ENCODE measurements at places on chromosomes 7 and 10.

- no peak for DNase-seq
These were observed 334.3 kb downstream of the ARL4A start for GRCh38 chr7:13021566-13022300.

- DNase-seq, result peak; percentile 57
These were observed 84.8 kb upstream of the COL13A1 start for GRCh38 chr10:69716711-69717560.

- DNase-seq, result no peak
These were observed 139.8 kb upstream of the LYZL2 start for GRCh38 chr10:30769361-30769760.

DNA sequence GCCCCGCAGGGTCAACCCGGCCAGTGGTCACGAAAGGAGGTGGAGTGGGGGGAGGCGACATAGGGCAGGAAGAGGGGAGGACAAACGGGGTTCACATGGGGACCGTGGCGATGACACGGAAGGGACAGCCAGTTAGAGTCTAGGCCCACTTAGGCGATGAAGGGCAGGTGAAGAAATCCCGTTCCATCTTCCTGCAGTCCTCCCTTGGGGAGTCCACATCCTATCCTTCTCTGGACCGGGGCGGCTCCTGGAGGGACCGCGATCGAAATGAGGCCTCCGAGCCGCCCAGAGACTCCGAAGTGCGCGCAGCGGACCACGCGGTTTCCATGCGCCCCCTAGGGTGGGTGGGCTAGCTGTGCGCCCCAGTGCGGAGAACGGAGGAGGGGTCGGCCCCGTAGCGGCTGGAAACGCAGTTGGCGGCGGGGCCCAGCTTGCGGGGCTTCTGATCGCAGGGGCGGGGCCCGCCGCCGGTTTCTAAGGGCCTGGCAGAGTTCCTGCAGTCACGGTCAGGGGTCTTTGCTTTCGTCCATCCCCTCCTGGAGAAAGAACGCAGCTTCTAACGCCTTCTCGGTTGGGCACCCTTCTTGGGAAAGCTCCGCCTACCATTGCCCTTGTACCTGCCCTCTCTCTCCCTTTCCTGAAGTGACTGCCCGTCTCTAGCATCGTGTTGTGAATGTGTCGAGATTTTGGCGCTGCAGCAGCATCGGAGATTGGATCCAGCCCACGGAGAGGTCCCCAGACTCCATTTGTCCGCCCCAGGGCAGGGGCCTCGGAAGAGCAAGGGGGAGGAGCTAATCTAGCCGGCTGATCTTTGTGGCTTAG lies 17.9 kb upstream of the TMEM225B start:
- peak; percentile 43 for DNase-seq

- no peak for DNase-seq
These were observed 20.2 kb upstream of the PDGFA start for GRCh38 chr7:539731-540411.

DNA sequence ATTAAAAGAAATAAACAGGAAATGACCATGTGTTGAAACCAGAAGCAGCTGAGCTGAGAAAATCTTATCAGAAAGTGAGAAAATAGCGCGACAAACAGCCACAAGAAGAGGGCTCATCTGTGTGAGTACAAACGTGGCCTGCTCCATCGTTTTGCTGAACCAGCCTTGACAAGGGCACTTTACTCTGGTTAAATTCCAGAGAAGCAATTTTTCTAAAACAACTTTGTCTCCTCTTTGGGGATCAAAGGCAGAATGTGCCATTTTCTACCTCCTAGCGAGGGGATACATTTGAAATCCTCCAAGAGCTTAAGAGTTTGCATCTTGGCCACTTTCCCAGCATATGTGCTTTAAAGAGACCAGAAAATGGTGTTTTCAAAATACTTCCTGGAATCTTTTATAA lies 51.3 kb upstream of the VIPR2 start:
- peak; percentile 36 for DNase-seq

DNA sequence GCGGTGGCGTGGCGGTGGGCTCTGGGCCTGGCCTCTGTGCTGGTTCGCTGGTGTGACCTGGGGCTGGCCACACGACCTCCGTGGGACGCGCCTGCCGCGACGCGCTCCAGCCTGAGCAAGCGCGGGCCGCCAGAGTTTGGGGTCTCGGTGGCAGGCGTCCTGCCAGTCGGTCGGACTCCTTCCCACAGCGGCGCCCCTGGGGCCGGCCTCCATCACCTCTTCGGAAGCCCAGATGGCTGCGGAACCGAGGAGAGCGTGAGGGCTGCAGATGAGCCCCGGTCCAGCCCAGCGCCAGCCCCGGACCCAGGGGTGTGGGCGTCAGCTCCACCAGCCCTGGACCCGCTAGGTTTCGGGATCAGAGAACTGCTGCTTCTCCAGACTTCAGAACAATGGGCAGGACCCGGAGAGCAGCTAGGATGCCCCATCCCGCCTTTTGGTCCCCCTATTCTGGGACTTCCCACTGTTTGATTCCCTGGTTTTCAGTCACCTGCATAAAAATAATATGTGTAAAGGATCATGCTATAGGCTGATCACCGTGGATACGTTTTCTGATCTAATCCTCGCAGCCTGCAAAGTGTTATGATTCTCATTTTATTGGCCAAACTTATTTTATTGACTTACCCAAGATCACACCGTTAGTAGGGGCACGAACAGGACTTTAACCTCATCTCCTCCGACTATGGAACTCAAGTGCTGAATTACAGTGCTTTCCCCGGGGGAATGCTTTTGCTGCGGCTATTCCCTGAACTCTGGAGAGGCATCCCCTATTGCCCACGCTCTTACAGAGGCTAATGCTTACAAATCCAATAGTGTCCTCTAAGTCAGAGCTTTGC lies 2.8 kb downstream of the CYP26C1 start:
- DNase-seq, result no peak

DNA sequence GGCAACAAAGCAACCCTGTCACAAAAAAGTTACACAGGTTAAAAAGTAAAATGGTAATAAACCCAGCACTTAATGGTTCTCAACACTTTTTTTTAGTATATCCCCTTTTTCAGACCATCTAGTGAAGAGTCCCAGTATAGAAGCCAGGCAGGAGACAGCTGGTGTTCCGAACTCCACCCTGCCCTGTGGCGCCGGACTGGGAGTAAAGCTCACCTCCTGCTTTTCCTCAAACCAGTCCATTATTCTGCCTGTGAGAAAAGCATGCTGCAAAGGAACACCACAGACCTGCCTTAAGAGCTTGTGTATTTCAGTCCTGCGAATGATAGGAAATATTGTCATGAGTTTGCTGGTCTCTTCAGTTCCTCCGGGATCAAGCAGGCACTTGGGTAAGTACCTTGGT lies 81.0 kb downstream of the EZH2 start:
- no peak for DNase-seq

DNA sequence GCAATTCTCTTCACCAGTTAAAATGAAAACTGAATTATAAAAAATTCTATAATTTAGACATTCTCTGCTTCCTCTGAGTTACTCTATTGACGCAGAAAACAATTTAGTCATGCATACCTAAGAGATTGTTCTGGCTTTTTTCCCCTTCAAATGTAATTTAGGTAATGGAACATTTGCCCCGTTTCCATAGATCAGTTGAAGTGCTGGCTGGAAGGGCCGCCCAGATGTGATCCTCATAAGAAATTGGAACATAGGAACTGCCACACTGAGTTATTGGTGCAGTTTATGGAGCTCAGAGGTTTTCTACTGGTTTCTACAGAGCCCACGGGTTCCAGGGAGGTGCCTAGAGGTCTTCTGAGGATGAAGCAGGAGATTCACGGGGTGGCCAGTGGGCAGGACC lies 581.7 kb downstream of the SDK1 start:
- DNase-seq, result no peak

DNA sequence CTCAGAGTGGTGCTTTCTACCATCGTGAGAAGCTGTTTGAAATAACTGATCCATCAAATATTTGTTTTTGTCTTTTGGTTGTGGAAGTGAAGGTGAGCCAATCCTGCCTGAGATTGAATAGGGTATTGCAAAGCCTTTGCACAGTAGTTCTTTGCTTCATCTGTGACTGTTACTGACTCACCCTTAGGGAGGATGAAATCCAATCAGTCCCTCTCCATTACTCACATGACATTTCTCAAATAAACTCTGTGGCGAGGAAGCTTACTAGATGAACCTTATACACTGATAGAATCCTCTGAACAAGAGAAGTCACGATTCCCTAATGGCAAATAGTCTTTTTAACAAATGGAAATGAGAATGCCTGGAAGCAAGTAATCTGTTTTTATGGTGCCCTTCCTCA lies 31.9 kb downstream of the HEPACAM2 start:
- peak; percentile 5 for DNase-seq

DNA sequence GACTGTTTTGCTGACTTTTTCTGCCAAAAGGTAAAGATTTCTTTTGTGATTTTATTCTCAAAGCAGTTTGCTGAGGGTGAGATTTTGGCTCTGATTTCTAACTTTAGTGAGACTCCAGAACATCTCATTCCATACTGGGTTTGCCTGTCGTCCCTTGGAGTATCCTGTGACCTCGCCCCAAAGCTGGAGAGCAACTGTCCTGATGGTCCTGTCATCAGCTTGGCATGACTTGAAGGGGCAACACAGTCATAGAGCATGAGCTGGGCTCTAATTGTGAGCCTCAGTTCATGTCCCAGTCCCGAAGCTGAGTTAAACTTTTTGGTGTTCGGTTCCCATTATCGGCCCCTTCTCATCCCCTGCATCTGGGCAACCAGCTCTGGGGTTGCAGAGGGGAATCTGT lies 23.4 kb downstream of the C10orf90 start:
- DNase-seq, result no peak

DNA sequence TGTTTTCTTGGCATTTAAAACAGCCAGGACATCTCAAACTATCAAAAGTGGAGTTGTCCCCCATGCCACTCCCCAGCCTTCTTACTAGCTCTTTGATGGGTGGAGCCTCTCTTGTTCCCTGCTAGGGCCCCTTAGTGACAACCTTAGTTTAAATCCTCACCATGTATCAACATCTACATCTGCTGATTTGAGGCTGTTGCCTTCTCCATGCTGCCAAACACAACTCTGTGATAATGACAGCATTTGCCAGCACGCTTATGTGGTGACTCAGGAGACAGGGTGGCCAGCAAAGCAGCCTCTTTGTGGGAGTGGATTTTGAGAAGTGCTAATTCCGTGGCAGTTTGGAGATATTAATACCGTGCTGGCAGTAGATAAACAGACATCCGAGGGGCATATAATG lies 145.4 kb downstream of the LRRC4 start:
- peak; percentile 19 for DNase-seq

DNA sequence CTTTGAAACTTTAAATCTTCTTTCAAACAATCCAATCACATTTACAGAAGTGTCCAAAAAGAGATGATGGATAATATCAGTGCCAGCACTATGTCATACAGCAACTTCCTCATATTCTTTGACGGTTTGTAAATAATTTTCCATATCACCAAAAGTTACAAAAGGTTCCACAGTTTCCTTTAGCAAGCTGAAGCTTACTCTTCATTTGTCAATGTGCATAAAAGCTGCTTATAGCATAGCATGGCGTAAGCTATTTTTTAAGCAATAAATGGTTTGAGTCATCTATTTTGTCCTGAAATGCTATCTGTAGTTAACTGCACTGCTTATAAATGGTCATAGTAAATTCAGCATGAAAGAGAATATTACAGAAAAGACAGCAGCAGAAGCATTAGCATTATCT lies 95.1 kb downstream of the ETV1 start:
- no peak for DNase-seq

DNA sequence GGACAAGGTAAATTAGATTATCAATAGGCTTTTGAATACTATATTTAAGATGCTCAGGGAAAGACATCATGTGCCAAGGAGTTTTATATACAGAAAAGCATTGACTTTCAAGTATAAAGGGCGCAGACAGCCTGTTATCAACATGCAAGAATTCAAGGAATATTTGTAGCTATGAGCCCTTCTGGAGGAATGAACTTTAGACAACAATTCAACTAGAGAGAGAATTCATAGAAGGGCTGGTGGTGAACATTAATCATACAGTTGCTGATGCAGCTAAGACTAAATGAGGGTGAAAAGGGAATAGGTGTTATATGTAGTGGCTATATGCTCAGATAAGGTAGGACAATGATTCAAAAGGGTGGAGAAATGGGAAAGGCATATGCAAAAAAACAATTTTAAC lies 41.2 kb downstream of the AOAH start:
- DNase-seq, result no peak

GRCh38 chr7:1348823-1349335 lies 110.4 kb downstream of the MICALL2 start:
- DNase-seq, result no peak

DNA sequence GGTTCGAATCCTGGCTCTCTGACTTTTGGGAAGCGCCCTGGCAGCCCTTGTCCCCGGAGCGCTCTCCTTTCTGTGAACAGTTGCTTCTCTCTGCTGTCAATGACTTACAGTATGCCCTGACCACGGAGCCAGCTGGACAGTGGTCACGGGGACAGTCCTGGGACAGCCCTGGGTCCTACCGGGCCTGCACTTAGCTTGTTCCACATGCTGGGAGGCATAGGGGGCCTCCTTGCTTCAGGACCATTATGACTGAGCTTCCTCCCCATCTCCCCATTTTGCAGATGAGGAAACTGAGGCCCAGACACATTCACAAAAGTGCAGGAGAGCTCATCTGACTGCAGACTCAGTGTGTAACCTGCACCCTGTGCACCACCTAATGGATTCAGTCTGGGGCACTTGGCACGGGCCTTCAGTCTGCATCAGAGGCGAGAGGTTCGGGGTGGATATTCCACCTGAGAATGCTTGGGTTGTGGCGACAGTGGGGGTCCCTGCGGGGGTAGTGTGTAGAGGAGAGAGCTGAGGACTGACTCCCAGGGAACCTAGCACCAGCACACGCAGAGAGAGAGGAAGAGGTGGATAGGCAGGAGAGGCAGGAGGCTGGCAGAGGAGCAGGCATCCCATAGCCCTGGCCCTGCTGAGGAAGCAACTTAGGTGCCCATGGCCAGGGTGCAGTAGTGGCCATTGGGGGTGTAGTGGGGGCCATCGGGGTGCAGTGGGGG lies 1.6 kb downstream of the DOCK1 start:
- no peak for DNase-seq

DNA sequence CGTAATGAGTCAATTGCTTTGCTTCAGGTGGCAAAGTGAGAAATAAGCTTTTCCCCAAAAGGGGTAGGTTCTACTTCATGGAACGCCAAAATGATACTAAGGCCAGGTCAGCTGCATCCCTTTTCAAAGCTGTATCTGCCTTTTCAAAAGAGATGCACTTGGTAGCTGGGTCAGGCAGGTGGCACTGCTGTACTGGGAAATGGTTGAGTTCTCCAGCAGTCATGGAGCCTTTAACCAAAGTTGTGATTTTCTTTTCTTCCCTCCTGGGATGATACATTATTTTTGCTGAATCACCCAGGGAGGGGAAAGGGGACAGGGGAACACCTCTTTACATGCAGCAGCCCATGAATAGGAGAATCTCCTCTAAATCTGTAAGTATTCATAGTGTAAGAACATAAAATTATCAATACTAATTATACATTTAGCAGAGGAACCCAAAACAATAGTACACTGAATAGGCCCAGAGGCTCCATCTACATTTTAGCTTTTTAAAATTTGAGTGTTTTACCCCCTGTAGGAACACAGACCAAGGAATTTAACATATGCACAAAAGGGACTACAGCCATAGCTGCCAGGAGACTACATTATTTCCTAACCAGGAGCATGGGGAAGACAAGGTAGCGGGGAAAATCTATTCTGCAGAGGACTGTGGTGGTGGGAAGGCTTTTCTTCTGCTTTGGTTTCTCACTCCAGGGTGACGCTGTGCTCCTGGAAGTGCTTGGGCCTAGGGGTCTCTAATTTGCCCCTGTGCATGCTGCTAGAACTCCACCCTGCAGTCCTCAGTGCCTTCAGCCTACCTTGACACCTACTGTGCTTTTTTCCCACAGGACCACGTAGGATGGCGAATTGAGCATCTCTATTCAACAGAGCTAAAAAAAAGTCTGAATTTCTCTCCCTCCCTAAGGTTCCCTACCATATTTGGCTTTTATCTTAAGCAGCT lies 6.4 kb upstream of the GPR22 start:
- DNase-seq, result peak; percentile 58

Measured in NB4 (cell line).